ENCODE measurements at places on chromosomes 1 and 21.

- no peak for DNase-seq
Measured at GRCh38 chr1:238492271-238492670, 601.5 kb upstream of the ZP4 start.

DNA sequence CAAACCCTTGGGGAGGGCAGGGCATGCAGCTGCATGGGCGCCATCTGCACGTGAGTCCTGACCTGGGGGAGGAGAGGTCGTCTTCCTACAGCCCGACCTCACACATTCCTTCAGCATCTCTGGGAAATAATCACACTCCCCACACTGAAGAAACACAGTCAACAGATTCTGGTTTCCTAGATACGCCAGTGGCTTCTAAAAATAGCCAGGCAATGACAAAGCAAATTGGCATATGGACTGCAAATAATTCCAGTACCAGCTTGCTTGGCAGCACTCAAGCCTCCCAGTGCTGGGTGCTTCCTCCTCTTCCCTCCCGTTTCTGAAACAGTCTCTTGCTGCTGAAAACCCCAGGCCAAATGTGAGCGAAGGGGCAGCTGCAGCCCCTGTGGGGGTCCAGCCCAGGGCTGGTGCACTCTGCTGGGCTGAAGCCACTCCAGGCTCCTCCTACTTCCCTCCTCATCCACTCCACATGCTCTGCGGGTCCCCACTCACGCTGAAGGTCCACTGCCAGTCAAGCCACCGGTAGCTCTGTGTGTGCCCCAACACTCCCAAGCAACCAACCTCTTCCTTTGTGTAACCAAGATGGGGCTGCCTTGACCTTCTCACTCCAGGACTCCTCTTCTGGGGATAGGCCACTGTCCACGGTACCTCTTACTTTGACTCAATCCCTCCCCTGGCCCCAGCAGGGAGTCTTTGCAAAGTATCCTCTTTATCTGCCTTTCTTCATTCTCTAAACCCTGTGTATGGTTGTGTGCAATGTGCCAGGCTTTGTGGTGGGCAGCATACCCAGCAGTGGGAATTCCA lies 69.0 kb downstream of the KCND3 start:
- DNase-seq = no peak

GRCh38 chr1:27528818-27529703 lies 39.1 kb upstream of the WASF2 start:
- peak; percentile 61 for DNase-seq

DNA sequence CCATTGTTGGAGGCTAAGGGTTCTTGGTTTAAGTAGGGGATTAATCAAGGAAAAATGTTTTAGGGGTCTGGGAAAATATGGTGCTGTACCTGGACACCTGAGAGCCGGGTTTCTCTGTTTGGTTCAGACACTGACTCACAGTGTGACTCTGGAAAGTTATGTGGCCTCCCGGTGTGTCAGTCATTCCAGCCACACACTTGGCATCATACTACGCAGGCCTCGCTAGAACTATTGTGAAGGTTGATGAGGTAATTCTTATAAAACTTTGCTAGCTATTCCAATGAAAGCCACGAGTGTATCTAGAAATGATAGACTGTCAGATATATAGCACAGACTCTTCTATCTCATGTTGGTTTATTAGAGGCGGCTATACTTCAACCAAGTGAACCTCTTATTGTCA lies 4.8 kb upstream of the CAMSAP2 start:
- no peak for DNase-seq

DNA sequence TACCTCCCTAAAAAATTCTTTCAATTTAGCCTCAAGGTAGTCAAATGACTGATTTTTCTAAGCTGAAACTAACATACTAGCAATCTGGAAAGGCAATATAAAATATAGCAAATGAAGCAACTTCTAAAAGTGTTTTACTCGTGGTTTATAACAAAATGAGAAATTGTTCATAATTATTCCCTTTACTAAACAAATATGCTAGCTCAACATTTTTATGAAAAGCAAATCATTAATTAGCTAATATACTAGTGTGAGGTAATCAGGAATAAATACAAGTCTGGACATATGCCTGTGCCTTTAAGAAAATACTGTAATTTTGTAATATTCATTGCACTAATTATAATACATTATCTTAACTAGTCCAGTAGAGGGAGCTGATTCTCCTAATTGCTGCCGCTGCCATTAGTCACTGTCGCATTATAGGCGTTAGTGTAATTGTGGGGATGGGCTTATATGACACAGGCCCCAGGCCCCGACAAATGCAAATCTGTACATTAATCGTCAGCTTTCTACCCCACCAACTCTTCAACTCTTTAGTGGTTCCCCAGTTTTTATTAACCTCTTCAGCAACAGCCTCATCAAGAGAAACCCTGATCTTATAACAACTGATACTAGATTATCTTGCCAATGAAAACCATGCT lies 160.9 kb downstream of the GABPA start:
- peak; percentile 53 for DNase-seq

DNA sequence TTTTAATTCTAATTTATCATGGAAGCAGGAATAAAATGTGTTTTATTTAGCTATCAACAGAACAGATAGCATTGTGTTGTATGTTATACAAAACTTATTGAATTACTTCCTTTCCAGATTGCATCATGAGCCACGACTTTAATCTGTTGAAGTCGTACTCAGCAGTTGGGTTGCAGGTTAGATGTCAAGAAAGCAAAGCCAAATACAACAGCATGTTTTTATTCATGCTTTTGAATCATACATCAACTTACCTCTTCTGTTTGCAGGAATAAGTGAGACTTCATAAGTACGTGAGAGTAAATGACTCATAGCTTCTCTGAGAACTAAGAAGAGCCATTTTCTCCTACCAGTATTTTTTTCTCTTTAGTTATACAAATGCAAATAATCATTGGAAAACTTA lies 110.8 kb upstream of the ADGRL4 start:
- DNase-seq = no peak

DNA sequence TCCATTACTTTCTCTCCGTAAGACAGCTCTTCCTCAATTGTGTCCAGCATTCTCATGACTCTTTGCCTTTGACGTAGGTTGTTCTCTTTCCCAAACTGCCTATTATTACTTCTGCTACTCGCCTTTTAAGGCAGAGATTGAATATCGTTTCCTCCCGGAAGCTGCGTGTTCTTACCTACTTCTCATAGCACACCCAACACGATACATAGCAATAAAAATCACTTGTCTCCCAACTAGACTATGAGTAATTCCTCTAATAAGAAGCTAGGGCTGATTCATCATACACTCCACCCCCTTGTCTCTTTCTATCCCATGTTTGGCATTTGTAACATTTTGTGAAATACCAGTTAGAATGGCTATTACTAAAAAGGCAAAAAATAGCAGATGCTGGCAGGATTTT lies 55.8 kb upstream of the SGIP1 start:
- no peak for DNase-seq

DNA sequence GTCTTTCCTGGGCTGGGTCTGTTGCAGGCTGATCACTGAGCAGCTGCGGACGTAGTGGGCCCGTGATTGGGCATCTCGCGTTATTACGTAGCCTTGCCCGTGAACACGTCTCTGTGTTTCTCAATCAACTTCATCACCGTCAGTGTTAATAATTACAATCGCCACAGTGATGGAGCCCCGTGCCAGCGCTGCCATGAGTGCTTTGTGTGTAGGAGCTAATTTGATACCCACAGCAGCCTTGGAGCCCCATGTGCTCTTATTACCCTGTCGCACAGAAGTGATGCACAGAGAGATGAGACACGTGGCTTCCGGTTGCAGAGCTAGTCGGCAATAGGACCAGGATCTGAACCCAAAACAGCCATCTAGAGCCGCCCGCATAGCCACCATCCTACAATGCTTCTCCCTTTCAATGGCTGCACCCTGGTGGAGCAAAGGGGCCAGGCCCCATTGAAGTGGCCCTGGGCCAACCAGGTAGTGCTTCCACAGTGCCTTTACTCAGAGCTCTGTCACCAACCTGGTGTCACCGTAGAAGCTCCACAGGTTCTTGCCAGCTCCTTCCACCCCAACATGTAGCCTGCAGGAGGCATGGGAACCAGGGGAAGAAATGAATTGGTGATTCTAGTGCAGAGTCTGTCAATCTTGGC lies 398.5 kb upstream of the VAMP3 start:
- DNase-seq = no peak

DNA sequence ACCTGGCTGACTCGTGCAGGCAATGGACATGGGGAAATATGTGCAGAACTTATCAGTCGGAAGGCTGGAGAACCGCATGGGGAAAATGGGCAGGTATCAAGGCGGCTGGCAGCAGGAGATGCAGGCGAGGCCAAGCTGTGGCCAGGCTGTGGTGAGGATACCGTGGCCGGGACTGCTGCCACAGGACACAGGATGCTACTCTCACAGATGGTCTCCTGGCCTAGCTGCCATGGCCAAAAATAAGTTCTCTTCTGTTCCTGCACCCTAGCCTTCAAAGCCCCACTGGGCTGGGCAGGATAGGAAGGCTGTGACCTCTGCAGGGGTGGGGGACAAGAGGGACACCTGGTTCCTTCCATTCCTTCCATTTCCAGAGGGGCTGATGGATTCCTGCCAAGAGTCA lies 26.4 kb downstream of the TEX35 start:
- DNase-seq = no peak

DNA sequence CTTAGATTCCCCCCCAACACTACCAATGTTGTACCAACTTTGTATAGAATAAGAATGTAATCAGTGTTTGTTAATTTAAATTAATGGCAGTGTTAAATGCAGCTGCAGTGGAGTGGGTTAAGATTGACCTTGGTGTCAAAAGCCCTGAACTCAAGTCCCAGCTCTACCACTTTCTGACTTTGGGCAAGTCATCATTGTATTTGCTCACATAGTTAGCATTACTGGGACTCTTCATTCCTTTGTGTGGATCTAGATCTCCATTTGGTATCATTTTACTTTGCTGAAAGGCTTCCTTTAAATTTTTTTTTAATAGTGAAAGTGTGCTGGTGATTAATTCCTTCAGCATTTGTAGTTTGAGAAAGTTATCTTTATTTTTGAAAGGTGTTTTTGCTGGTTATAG lies 22.2 kb upstream of the PHGDH start:
- no peak for DNase-seq

GRCh38 chr1:233233508-233234040 lies 62.0 kb downstream of the PCNX2 start:
- DNase-seq = peak; percentile 41

- no peak for DNase-seq
Measured at GRCh38 chr1:185480545-185480944, 163.5 kb upstream of the IVNS1ABP start.

DNA sequence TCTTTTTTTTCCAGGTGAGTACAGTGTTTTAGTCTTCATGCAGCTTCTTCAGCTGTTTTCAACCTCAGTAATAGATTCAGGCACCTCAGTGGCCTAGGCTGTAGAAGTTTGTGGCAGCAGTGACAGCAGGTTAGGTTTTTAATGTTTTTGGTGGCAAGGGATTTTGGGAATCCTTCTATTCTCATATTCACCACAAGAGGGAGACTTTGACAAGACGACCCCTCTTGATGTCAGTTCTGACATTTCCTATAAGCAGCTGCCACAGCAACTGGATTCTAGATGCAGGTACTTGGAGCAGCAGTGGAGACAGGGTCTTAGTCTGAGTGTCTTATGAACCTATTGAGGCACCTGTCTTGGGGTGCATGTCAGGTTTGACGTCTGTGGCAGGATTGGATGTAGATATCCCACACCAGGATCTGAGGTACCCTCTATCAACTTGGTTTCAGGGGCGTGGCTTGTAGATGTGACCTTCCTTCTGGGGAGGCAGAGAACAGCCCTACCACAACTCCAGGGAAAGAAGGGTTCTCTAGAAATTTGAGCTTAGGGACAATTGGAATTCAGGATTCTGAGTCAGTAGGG lies 1104.2 kb upstream of the TMPRSS15 start:
- no peak for DNase-seq

DNA sequence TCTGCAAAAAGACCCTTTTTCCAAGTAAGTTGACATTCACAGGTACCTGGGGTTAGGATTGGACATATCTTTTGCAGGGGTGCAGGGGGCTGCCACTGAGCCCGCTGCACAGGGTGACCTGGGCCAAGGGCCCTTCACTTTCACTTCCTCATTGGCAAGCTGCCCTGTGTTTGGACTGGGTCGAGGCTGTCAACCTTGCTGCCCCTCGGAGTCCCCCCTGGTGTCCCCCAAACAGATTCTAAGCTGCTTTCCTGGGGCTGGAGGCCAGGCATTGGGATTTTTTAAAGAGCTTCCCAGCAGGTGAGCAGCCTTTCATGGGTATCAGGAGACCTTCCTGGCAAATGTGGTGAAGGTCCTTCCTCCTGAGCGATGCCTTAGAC lies 7.9 kb upstream of the UMODL1 start:
- peak; percentile 86 for DNase-seq

- DNase-seq = no peak
Measured at GRCh38 chr1:212166644-212167043, 118.6 kb upstream of the PPP2R5A start.

DNA sequence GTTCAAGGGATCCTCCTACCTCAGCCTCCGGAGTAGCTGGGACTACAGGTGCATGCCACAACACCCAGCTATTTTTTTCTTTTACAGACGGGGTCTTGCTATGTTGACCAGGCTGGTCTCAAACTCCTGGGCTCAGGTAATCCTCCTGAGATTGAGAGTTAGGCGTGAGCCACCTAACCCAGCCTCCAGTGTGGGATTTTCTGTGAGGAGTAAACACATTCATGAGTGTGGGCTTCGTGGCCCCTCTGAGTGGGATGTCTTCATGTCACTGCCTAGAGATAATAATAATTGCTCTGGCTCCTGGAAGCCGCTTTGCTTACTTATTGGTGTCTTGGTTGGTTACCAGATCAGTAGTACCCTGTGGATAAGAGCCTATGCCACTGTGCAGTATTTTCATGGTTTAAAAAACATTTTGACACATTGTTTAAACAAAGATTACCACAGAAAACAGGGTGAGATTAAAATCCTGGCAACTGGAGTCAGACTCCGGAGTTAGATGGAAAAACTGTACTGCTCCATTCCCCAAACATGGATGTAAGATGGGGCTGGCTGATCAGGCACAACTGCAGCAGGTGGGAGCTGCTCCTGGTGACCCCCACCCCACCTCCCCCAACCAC lies 159.1 kb upstream of the RAB4A start:
- no peak for DNase-seq

GRCh38 chr1:4178501-4179113 lies 278.5 kb upstream of the C1orf174 start:
- DNase-seq = no peak

DNA sequence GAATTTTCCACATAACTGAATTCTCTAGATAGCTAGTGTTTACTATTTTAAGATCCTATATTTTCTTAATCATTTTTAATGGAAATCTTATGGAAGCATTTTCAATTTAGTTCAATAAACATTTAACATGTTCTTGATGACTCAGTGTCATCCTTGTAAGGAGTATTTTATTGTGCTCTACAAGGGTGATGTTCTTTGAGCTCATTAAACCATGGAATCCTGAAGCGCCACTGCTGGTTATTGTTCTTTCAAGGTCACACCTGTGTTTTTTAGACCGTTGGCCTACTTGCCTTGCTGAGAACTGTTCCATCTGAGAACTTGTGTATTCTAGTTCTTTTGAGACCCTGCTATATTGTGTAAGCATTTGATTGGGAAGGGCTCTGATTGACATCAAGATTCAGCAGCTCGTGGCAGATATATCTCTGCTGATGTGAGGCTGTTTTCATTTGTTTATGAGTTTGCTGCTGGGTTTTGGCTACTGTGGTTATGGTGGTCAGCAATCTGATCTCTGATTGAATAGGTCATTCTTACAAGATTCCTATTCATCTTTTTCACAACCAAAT lies 132.0 kb downstream of the GIPC2 start:
- no peak for DNase-seq

GRCh38 chr1:206588492-206588891 lies 23.8 kb downstream of the EIF2D start:
- DNase-seq = no peak

All from WERI-Rb-1 (cell line).